A549 (cell line): ENCODE measurements at places on chromosomes 11 and 22.

GRCh38 chr11:70076461-70076931, 1.6 kb upstream of the ANO1 start:
- no peak for DNase-seq

DNA sequence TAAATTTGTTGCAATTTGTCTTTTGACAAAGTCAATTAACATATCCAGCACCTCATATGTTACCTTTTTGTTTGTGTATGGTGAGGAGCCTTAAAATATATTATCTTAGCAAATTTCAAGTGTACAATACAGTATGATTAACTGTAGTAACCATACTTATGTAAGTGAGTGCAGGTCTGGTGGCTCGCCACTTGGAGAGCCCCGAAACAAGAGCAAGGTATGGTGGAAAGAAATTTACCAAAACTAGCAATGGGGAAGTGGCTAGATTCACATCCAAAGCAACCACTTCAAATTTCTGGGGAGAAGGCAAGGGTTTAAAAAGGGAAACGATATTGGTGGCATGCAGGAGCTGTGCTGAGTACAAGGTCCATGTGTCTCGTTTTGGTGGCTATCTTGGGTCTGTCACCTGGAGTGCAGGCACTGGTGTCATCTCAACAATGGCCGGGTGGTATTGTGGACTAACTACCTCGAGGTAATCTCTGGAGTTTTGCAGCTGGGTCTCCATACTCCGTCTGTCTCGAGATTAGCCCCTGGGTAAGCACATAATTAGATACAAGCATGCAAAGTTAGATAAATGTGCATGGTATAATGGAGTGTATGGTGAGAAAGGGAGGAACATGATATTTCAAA, 8.2 kb upstream of the FNBP4 start:
- no peak for DNase-seq

DNA sequence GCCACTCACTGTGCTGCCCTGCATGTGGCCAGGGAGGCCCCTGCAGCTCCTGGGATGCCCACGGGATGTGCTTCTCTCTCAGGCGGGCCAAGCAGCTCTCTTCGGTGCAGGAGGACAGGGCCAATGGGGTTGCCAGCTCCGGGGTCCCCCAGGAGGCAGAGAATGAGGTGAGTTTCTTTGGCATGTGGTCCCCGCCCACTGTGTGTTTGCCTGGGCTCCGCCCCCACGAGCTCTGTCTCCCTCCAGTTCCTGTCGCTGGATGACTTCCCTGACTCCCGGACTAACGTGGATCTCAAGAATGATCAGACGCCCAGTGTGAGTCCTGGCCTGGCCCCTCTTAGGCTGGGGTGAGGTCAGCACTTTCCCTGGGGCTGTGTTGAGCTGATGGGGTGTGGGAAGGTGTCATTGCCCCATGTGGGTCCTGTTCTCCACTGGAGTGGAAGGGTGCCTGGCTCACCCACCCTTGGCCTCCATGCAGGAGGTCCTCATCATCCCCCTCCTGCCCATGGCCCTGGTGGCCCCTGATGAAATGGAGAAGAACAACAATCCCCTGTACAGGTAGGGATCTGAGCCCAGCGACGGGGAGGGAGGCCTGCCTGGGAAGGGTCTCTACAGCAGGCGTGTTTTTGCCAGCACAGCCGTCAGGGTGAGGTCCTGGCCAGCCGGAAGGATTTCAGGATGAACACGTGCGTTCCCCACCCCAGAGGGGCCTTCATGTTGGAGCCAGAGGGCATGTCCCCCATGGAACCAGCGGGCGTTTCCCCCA, 7.7 kb downstream of the SCO2 start:
- DNase-seq: no peak

DNA sequence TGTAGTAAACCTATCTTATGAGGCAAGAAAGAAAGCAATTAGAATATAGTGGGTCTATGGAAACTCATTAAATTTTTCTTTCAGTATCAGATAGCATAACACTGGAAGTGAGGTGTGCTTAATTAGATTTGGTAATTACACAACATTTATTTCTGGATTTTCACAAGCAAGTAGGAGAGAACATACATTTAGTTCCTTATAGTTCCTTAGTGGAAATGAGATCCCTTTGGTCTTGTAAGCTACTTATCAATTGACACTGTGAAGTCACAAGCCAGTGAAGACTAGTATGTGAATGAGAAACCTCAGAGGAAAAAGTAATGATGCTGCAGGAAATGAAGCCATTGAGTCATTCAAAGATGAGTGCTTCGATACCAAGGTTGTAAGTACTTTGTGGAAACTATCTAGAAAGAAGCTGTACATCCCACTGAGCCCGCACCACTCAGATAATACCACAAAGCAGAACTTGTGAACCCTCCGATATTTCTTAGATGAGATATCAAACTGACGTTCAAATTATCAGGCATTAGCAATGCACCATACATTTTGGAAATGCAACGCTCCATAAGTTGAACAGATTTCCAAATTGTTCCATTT, 53.5 kb downstream of the ENTHD1 start:
- no peak for DNase-seq

- DNase-seq: no peak
Observed at GRCh38 chr11:58773337-58773736, 41.6 kb upstream of the GLYAT start.

GRCh38 chr11:15800111-15800800, 556.1 kb downstream of the SOX6 start:
- no peak for DNase-seq

GRCh38 chr11:133122256-133122655, 410.0 kb downstream of the OPCML start:
- no peak for DNase-seq
